ENCODE measurements at places on chromosomes 3 and 15. TPM values are rescaled to one million over a fixed set of nuclear protein-coding genes. Genes with fewer than 3 reads are reported as not detected.

KY gene
- total RNA-seq = 0.09 TPM

C3orf20 gene
- not detected for total RNA-seq

TPM1 gene
- 614 TPM for total RNA-seq

ABI3BP gene
- total RNA-seq = not detected

GRCh38 chr15:77026501-77027110, 31.7 kb downstream of the PSTPIP1 start:
- no peak for DNase-seq

DNA sequence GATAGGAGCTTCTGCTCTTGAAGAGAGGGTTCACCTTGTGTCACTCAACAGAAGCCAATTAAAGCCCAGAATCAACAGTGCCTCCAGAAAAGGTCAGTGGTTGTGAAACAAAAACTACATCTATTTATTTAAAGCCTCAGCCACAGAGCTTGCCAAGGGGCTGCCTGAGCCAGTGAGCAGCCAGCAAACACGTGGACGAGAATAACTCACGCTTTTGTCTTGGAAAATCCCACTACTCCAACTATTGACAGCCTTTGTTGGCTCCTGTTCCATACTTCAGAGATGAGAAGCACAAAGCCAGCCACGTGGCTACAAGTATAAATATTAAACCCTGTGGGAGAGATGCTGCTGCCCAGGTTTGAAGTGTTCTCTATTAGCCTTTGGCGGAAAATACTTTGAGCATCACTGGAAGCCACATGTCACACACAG, 10.3 kb downstream of the GPR156 start:
- DNase-seq = no peak
